ENCODE measurements at places on chromosomes 6 and 20.

- no peak for DNase-seq
Measured at GRCh38 chr6:150606168-150606591, 6.5 kb downstream of the PLEKHG1 start.

DNA sequence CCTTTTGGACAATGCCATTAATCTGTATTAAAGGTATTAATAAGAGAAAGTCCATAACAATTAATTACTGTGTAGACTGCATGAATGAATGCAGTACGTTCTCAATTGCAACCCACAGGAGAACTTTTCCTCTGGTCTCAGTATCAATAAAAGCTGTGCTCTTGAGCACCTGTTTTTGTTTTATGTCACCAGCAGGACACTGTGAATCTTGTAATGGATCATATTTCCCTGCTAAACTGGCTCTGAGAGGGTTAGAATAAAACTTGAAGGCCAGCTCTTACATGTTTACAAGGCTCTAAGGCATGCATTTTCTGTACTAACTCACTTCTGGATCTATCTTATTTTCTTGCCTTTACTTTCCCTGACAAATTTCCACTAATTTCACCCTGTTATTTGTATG, 214.3 kb upstream of the PLN start:
- no peak for DNase-seq

DNA sequence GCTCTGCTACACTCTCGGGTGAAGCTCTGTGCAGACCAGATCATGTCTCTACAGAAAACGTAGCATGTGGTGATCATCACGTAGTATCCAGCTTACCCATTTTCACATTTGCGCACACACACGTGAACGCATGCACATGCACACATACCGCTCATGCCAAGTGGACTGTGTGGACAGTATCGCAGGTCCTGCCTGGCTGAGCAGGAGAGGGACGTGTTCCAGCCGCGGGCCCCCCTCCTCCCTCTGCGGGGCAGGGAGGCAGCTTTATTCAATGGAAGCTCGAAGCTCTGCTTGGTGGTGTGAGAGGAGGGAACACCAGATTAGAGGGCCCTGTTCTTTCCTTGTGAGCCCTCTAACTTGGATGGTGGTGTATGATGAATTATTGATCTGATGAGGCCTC, 51.1 kb downstream of the CDH26 start:
- no peak for DNase-seq

- DNase-seq: no peak
Measured at GRCh38 chr6:48826152-48826515, 636.9 kb downstream of the MMUT start.

- no peak for DNase-seq
Measured at GRCh38 chr6:14026831-14027539, 90.6 kb upstream of the CD83 start.

All from stimulated activated CD4-positive, alpha-beta T cell treated with anti-CD3 and anti-CD28 coated beads, TNF-alpha, amount 100 ng/mL, for 4 hours (primary cell).